ENCODE measurements at places on chromosomes 5 and 9.

DNA sequence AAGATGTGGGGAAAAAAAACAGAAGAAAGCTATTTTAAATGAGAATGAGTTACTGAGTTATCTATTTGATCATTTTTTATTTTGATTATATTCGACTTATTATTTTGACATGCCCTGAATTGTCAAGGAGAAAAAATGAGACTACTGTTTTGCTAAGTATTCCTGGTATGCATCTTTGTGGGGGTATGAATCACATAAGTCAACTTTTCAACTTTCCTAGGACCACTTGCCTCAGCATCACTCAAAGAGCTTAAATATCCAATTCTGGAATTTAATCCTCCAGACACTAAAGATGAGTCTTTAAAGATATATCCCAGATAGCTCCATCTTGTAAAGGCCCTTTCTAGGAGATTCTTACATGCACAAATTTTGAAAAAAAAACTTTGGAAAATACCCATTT lies 17.4 kb upstream of the SPDL1 start:
- H3K4me1 ChIP-seq, result no peaks in the 10 kb centered on the region
- no peak overlapping the region for H3K27ac ChIP-seq
- DNase-seq, result no peak
- H3K27me3 ChIP-seq, result peaks cover 26% of the 10 kb centered on the region
- H3K36me3 ChIP-seq, result no peaks in the 10 kb centered on the region
- H3K4me3 ChIP-seq, result no peak overlapping the region

DNA sequence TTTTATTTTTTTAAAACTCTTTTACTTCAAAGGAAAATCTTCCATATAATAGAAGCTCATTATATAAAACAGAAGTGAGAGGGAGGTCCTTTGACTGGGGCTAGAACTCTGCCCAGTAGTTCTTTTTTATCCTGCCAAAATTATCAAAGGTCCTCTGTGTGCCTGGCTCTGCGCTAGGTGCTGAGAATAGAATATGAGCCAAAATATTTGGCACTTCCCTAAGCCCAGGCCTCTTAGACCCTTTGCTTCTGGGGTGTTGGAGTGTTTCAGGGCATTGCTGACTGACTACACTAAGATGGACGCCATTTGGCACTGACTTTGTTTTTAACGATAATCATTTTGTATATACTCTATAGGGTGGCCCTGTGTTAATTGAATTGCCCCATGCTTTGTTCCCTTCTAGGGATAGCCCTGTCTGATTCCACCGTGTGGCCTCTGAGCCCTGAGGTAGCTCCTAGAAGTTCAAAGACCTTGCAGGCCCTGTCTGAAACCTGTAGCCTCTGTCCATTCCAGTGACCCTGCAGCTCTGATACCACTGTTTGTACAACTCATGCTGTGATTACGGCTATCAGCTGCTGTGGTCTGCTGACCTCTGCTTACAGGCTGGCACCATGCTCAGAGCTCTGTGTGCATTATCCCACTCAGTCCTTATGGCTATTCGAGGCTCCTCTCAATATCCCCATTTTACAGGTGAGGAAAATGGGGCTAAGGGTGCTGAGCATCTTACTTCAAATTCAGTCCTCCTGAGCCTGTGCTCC lies 84.3 kb upstream of the SHB start:
- H3K4me3 ChIP-seq, result no peak overlapping the region
- no peak overlapping the region for H3K27ac ChIP-seq
- peaks cover 12% of the 10 kb centered on the region for H3K27me3 ChIP-seq

GRCh38 chr9:112233769-112234168 lies 58.7 kb upstream of the SUSD1 start:
- H3K27ac ChIP-seq, result no peak overlapping the region
- no peak for DNase-seq
- H3K27me3 ChIP-seq, result no peaks in the 10 kb centered on the region
- peaks cover 4% of the 10 kb centered on the region for H3K4me1 ChIP-seq

DNA sequence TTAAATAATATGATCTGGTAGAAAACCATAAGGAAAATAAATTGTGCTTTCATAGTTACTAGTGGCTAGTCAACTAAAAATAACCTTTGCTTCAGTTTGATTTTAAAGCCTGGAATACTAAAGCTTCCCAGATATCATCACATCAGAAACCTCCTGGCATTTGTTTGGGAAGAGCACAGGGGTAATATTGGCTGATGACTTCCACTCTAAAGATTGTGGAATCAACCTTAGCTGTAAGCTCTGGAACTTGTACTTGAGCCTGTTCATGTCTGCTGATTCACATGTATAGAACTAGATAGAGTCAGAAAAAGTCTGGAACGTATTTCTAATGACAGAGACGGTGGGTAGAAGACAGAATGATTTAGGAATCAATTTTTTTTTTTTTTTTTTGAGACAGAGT lies 345.0 kb downstream of the CWC27 start:
- no peak for DNase-seq
- H3K36me3 ChIP-seq, result no peaks in the 10 kb centered on the region
- H3K27ac ChIP-seq, result no peak overlapping the region
- peaks cover 3% of the 10 kb centered on the region for H3K27me3 ChIP-seq
- H3K4me3 ChIP-seq, result no peak overlapping the region

DNA sequence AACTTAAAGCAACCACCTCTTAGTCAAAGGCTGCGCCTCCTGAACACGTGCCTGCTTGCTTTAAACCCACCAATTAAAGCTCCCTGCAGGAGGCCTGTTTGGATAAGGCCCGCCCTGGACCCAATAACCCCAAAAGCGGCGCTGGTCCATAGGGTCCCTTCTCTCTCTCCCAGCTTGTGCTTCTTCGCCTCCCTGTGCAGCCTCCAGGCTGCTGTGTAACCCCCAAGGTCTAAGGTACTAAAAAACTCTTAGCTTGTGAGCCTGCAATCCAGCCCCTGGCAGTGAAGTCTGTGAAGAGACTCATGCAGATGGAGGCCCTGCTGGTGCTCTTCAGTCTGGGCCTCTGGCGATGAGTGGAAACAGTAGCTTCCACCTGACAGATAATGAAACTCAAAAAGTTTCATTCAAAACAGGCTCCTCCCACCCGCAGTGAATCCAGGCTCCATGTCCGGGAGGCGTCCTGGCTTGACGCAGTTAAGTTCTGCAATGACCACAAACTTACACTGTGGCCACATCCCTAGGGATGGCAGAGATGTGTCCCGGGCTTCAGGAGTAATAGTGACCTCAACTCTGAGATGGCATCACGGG lies 97.3 kb downstream of the PRRT1B start:
- DNase-seq, result no peak
- H3K4me3 ChIP-seq, result no peak overlapping the region
- no peak overlapping the region for H3K27ac ChIP-seq
- H3K27me3 ChIP-seq, result no peaks in the 10 kb centered on the region
- peaks cover 16% of the 10 kb centered on the region for H3K4me1 ChIP-seq

DNA sequence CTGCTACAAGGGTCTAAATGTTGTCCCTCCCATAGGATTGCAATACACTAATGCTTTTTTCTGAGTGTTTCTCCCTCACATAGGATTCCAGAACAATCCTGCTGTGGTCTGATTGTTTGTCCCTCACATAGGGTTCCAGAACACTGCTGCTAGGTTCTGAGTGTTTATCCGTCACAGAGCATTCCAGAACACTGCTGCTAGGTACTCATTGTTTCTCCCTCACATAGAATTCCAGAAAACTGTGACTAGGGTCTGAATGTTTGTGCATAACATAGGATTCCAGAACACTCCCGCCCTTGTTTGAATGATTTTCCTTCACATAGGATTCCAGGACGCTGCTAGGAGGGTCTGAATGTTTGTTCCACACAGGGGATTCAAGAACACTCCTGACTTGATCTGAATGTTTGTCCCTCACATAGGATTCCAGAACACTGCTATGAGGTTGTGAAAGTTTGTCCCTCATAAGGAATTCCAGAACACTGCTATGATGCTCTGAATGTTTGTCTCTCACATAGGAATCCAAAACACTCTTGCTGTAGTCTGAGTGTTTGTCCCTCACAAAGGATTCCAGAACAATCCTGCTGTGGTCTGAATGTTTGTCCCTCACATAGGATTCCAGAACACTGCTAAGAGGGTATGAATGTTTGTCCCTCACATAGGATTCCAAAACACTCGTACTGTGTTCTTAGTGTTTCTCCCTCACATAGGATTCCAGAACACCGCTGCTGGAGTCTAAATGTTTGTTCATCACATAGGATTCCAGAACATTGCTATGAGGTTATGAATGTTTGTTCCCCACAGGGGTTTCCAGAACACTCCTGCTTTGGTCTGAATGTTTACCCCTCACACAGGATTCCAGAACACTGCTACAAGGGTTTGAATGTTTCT lies 213.5 kb downstream of the FOXD4L6 start:
- H3K27me3 ChIP-seq, result peaks cover 23% of the 10 kb centered on the region
- no peak for DNase-seq
- H3K36me3 ChIP-seq, result peaks cover 77% of the 10 kb centered on the region
- H3K4me1 ChIP-seq, result no peaks in the 10 kb centered on the region

DNA sequence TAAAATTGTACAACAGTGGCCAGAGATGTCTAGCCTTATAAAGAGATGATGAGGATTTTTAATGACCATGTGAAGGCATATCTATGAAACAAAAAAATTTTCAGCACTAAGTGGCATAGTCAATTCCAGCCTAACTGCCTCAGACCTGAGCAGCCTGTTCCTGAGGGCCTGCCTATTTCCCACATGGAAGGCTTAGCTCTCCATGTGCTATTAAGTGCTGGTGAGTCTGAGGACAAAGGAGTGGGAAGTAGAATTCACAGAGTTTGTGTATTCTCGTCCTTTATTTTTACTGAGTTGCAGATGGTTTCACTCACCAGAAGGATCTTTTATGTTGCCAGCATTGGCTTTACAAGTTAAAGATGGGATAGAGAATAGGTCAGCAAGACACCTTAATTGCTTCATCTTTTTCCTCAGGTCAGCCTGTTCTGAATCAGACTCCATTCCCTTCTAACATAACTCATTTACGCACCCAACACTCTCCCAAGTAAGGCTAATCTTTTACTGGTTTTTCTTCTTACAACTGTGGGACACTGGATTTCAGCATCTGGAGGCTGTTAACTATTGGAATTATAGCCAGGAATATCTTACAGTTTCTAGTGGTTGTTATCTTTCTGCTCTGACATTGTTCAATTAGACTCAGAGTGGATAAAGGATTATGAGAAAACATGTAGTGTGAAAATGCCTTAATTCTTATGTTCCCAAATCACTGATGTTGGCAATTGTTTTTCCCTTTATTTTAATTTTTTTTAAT lies 76.8 kb downstream of the ISOC1 start:
- H3K27ac ChIP-seq, result no peak overlapping the region
- DNase-seq, result no peak
- no peak overlapping the region for H3K4me3 ChIP-seq
- no peaks in the 10 kb centered on the region for H3K36me3 ChIP-seq
- H3K27me3 ChIP-seq, result no peaks in the 10 kb centered on the region
- H3K4me1 ChIP-seq, result no peaks in the 10 kb centered on the region

DNA sequence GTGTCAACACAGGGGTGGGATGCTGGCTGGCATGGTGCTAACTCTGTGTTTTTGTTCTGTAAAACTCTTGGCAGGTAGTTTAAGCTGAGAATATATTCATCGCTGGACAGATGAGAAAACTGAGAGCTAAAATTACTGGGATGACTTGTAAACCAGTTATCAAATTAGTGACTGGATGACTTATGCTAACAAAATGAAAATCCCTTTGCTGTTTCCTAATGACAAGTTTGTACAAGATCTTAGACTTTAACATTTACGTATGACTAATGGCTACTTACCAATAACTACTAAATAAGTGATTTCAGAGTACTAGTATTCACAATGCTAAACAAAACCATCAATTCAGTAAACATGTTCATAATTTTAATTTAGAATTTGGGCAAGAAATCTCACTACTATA lies 854.8 kb upstream of the ARRDC3 start:
- no peak overlapping the region for H3K4me3 ChIP-seq
- no peaks in the 10 kb centered on the region for H3K36me3 ChIP-seq
- H3K27ac ChIP-seq, result no peak overlapping the region
- H3K4me1 ChIP-seq, result no peaks in the 10 kb centered on the region

GRCh38 chr5:56301069-56301468 lies 67.9 kb upstream of the ANKRD55 start:
- no peak overlapping the region for H3K27ac ChIP-seq
- no peak for DNase-seq
- no peaks in the 10 kb centered on the region for H3K27me3 ChIP-seq

DNA sequence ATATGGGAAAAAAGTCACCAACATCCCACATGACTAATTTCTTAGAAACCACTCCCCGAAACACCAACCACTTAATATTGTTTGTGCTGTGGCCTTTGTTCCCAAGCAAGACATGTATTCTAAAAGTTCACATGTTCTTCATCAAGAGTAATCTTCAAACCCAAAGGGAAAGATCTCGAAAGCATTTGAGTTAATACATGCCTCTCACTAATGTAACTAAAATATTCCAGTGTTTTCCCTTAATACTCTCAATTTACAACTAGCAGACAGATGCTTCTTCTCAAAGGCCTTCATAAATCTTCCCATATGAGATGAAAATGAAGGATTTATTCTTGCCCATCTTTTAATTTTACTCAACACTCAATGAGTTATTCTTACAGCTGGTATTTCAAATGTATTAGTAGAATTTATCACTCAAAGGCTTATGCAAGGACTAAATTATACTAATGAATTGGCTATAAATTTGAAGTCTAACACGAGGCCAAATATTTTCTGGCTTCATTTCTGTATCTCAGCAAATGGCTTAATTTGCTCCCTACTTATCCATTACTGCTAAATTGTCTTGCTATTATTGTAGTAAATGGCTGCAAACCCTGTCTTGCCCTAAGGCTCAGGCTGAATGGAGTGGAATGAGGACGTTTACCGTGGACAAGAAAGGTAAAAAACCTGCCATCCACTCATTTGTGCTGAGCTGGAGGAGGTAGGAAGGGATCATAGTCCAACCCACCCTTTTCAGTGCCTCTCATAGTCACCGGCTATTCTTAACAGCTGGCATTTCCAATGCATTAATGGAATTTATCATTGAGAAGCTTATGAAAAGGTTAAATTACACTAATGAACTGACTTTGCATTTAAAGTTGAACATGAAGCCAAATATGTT lies 474.4 kb downstream of the RASEF start:
- H3K4me1 ChIP-seq, result peaks cover 3% of the 10 kb centered on the region
- H3K36me3 ChIP-seq, result no peaks in the 10 kb centered on the region
- H3K27ac ChIP-seq, result no peak overlapping the region

DNA sequence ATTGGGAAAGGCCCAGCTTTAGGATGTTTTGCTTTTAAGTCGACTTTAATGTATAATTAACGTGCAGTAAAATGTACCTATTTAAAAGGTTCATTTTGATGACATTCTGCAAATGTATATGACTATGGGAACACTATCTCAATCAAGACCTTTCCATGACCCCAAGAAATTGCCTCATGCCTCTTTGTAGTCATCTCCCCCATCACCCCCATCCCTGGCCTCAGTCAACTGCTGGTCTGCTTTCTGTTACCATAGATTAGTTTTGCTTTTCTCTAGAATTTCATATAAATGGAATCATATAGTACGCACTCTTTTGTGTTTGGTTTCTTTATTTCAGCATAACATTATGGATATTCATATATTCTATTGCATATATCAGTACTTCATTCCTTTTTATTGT lies 80.7 kb upstream of the C9orf72 start:
- H3K27ac ChIP-seq, result no peak overlapping the region
- no peaks in the 10 kb centered on the region for H3K27me3 ChIP-seq
- H3K4me3 ChIP-seq, result no peak overlapping the region
- no peaks in the 10 kb centered on the region for H3K4me1 ChIP-seq
- DNase-seq, result no peak

Data from naive thymus-derived CD8-positive, alpha-beta T cell (primary cell).